ENCODE measurements at places on chromosomes 2 and 18.

GRCh38 chr2:6623746-6624145 lies 242.0 kb downstream of the CMPK2 start:
- DNase-seq, result no peak

DNA sequence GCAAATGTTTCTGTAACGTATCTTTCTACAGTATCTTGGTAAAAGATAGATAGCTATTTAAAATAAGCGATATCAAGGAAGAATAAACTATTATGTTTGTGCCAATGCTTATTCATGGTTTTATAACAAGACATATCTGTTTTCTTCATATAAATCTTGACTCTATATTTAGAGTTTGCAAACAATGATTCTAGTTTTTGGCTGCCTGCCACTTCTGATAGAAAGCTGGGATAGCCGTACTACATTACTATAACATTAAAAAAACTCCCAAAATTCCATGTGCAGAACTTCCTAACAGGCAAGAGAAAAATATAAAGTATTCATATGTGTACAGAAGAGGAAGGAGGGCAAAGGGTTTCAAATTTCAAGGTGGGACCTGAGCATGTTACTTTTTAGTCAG lies 985.0 kb downstream of the BCL11A start:
- no peak for DNase-seq

DNA sequence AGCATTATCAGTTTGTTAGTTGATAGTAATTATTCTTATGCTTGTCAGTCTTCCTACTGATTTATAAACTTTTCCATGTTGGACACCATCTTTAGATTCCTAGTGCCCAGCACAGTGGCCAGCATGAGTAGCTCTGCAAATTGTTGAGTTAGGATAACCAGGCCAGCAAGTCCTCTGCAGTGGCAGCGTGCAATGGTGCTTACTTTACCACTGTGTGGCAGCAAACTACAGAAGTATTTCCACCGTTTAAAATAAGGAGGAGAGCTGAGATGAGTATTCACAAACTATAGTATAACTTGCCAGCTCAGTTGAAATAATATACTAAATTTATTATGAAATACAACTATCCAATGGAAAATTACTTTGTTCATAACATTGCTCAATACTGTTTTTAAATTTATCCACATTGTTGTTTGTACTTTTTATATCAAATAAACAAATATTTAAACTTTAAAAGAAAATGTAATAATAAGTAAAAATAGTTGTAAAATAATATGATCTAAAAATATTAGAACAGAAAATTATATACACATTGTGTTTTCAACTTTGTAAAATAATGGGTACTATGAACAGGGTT lies 9.3 kb upstream of the THADA start:
- DNase-seq, result no peak

- no peak for DNase-seq
Measured at GRCh38 chr18:4511166-4511565, 56.1 kb upstream of the DLGAP1 start.

DNA sequence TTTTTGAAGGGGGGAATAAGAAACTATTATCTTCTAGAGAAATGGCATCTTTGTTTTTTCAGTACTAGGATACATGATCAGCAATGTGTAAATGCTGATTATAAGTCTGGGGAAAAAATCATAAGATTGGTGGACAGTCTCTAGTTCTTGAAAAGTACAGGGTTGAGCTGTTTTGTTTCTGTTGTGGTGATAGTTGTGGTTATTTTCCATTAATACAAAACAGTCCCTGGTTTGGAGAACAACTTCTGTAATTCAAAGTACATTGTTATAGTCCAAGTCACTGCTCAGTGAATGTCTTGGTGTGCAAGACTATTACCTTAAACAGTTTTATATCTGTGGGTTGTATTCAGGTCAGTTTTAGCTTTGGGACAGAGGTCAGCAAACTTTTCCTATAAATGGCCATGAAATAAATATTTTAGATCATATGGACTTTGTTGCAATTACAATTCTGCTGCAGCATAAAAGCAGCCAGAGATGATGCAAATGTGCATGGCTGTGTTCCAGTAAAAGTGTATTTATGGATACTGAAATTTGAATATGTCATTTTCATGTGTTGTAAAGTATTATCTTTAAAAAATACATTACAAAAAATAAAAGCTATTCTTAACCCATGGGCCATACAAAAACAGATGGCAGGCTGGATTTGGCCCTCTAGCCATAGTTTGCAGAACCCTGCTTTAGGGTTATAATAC lies 111.0 kb downstream of the CERS6 start:
- DNase-seq, result no peak
